ENCODE measurements at places on chromosomes 3 and 15.

DNA sequence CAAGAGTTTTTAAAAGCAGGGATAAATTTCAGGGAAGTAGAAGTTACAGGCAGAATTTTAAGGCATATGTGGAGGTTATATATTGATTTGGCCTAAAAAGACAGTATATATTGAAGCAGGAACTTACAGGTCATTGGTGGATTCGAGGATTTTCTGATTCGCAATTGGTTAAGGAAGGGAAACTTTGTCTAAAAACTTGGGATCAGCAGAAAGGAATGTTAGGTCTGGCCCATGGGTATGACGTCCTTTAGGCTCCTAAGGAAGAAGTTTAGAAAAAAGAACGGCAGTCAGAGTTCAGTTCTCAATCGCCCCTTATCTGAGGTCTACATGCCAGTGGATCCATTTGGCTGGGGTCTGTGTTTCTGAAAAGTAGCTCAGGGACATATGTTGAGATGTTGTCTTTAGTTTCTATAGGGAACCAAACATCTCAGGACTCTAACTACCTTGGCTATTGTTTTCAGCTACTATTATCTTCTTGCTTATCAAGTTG is 33.2 kb upstream of the ACP3 start:
- no peak for DNase-seq

- DNase-seq: no peak
These were observed 245.7 kb upstream of the AGTR1 start for GRCh38 chr3:148451969-148452368.

GRCh38 chr3:12966847-12967605 is 106.2 kb downstream of the IQSEC1 start:
- no peak for DNase-seq

- DNase-seq: peak; percentile 60
These were observed 19.1 kb downstream of the TTC21A start for GRCh38 chr3:39126532-39127071.

- peak; percentile 4 for DNase-seq
These were observed 42.4 kb downstream of the TIGIT start for GRCh38 chr3:114336122-114336697.

GRCh38 chr15:57112178-57112577 is 193.7 kb downstream of the TCF12 start:
- no peak for DNase-seq

DNA sequence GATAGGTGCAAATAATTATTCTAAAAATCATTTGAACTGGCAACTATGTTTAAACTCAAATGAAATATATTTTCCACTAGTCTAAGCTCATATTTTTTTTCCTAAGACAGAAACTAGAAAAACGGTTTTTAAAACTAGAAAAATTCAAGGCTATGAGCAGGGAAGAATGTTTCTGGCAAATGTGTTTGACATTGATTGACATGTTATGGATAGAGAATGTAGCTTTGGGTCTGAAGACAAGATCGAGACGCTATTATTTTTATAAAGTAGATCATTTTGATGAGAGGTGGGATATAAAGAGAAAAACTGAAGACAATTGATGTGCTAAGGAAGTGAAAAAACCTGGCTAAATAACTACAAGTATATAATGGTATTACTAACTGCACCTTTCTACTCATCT is 415.2 kb downstream of the GABRB3 start:
- DNase-seq: no peak

DNA sequence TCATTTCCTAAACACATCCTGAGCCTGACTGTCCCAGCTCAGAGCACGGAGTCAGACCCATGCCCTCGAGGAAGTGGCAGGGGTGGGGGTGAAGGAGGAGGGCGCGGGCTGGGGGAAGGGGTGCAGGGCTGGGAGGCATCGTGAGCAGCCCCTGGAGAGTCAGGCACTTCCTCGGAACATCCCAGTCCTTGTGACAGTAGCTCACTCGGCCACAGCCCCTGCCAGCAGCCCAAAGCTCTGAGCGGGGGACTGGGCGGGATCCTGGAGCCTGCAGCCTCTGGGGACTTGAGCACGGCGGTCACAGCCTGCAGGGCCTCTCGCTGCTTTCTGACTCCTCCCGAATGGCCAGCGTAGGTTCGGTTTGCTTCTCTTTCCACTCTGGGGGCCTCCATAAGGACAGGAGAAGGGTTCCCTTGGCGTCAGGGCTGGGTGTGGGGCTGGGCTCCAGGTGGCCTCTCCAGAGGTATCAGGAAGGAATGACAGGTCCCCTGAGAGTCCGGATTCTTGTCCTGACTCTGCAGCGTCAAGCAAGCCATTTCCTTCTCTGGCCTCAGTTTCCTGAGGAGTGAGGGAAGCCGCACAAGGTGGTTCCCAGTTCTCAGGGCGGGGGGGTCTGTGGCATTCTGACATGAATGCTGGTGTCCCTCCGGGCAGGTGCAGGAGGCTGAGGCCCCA is 20.9 kb downstream of the PSTPIP1 start:
- no peak for DNase-seq

GRCh38 chr3:50236484-50237132 is 604 bp downstream of the GNAI2 start:
- no peak for DNase-seq

GRCh38 chr3:134974624-134975023 is 179.6 kb downstream of the EPHB1 start:
- DNase-seq: no peak

- no peak for DNase-seq
These were observed 147.4 kb downstream of the CMSS1 start for GRCh38 chr3:99965077-99965476.

- no peak for DNase-seq
These were observed 262.1 kb downstream of the CNTN4 start for GRCh38 chr3:2360815-2361214.

- no peak for DNase-seq
These were observed 33.9 kb downstream of the VPS8 start for GRCh38 chr3:184845819-184846218.

- DNase-seq: no peak
These were observed 4.8 kb downstream of the C3orf52 start for GRCh38 chr3:112090887-112091586.

DNA sequence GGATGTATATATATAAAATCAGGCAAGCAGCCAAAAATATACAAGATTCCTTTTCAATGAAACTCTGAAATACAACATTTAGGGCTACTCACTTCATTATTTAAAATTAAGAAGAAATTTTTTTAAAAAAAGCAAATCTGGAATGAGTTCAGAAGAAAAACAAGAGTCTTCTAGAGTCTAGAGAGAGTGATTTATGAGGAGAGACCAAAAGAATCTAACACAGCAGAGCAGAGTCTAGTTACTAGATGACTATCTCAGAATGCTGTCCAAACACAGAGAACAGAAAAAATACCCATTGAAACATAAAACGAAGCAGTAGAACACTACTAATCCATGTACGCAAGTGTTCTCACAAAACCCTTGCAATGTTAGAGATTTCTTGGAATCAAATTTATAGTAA is 275.2 kb upstream of the CBLB start:
- no peak for DNase-seq

DNA sequence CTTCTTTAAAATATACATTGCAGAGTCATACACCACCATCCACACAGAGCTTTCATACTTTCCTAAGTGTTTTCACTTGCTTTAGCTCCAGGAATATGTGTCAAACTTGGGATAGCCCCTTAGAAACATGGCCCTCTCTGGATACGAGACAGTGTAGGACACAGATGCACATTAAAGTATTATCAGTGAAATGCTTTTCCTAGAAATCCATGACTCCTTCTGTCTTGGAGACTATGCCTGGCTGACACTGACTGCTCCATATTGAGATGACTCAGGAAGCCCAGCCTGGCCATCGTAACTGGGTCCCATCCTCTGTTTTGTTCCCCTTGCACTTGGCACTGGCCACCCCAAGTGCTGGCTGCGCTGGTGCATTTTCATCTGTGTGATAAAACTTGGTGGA is 204.8 kb downstream of the PDZRN3 start:
- DNase-seq: no peak

DNA sequence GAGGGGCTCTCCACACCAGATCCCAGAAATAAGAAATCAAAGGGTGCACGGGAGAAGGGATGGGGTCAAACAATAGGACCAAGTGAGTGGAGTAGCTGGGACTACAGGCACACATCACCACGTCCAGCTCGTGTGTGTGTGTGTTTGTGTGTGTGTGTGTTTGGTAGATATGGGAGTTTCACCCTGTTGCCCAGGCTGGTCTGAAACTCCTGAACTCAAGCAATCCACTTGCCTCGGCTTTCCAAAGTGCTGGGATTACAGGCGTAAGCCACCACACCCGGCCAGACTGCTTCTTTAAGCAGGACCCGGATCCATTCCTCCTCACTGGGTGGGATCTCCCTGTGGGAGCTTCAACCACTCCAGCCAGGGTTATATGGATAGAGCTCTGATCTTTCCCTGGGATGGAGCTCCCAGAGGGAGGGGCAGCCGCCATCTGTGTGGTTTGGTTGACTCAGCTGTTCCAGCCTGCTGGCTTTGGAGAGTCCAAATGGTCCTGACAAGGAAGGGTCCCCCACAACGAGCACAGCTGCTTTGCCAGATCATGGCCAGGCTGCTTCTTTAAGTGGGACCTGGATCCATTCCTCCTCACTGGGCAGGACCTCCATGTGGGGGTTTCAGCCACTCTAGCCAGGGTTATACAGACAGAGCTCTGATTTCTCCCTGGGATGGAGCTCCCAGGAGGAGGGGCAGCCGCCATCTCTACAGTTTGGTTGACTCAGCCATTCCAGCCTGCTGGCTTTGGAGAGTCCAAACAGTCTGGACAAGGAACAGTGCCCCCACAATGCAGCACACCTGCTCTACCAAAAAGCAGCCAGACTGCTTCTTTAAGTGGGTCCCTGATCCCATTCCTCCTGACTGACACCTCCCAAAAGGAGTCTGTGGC is 9.1 kb upstream of the AVEN start:
- DNase-seq: no peak

DNA sequence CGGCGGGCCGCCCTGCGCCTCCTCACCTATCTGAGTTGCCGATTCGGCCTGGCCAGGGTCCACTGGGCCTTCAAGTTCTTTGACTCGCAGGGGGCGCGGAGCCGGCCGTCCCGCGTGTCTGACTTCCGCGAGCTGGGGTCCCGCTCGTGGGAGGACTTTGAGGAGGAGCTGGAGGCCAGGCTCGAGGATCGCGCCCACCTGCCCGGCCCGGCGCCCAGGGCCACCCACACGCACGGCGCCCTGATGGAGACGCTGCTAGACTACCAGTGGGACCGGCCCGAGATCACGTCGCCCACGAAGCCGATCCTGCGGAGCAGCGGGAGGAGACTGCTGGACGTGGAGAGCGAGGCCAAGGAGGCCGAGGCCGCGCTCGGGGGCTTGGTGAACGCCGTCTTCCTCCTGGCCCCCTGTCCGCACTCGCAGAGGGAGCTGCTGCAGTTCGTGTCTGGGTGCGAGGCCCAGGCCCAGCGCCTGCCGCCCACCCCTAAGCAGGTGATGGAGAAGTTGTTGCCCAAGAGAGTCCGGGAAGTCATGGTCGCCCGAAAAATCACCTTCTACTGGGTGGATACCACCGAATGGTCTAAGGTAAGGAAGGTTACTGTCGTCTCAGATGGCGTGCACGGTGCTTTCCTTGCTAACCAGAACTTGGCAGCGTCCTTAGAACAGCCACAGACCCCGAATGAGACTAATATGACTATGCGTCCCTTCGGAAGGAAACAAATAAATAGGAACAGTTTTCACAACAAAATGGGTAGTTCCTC is 567 bp downstream of the TICRR start:
- no peak for DNase-seq

- no peak for DNase-seq
These were observed 169.1 kb downstream of the TPRG1 start for GRCh38 chr3:189340680-189341460.

GRCh38 chr3:122921791-122922651 is 105.5 kb downstream of the SEMA5B start:
- peak; percentile 82 for DNase-seq

GRCh38 chr15:51754267-51754666 is 2.9 kb downstream of the TMOD2 start:
- no peak for DNase-seq

DNA sequence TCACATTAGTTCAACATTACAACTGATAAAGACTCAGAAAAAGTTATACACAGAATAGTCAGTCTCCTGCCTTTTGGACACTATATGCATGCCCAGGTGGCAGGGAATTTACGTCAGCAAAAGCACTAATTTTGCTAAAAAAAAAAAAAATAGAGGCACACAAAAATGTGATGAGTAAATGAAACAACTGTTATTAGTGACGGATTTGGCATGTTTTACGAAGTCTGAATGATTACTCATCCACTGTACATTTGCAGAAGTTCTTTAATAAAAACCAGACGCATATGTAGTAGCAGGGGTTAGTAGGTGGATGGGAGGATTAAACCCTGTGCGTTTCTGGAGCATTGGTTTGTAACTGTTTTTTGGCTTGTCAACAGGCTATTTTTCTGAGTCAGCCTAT is 99.0 kb downstream of the MITF start:
- no peak for DNase-seq

DNA sequence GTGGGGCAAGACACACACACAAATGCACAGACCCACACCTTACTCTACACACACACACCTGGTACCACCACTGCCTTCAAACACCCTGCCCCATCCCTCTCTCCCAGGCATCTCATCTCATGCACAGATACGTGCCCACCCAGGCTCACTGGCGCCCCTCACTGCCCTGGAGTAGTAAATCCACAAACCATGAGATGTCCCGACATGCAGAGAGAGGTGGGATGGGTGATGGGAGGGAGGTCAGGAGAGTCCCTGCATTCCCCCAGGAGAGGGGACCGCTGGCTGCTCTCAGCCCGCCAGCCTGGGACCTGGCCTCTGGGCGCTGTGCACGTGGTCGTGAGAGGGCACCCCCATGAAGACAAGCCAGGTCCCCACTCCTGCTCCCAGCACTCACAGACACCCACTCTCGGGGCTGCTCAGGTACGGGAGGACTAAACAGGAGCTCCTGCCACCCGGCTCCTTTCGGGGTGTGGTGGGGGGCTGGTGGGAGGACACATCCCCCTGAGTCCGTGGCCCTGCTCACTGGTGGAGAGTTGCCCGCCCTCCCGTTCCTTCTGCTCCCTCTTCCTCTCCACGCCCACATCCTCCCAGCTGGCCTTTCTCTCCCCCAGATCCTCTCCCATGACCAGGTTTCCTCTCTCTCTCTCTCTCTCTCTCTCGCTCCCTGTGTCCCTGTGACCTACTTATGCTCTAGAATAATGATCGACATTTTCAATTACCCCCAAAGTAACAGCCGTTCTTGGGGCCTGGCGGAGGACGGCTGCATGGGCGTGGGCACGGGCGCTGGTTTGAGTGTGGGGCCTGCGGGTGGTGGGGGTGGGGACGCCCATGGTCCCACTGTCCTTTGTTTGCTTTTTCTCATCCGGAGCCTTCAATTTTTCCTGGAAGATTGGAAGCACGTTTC is 18.9 kb upstream of the CSPG4 start:
- DNase-seq: peak; percentile 45
